ENCODE measurements at places on chromosomes 6 and 20. TPM values are rescaled to one million over a fixed set of nuclear protein-coding genes. Genes with fewer than 3 reads are reported as not detected.

Gene SLPI
- 27.8 TPM for total RNA-seq

Gene RING1
- 20.5 TPM for total RNA-seq

Gene REV3L
- 49.2 TPM for total RNA-seq

Gene KLHDC3
- 88.0 TPM for total RNA-seq

Gene SLC17A3
- not detected for total RNA-seq

Gene CD40
- 10.0 TPM for total RNA-seq

GRCh38 chr20:31707994-31708735 lies 14.5 kb downstream of the BCL2L1 start:
- H3K4me1 ChIP-seq = peaks cover 88% of the 10 kb centered on the region
- peak overlapping the region; percentile 62 for H3K27ac ChIP-seq
- no peaks in the 10 kb centered on the region for H3K36me3 ChIP-seq
- H3K4me3 ChIP-seq = no peak overlapping the region
- no peaks in the 10 kb centered on the region for H3K27me3 ChIP-seq
- DNase-seq = no peak

DNA sequence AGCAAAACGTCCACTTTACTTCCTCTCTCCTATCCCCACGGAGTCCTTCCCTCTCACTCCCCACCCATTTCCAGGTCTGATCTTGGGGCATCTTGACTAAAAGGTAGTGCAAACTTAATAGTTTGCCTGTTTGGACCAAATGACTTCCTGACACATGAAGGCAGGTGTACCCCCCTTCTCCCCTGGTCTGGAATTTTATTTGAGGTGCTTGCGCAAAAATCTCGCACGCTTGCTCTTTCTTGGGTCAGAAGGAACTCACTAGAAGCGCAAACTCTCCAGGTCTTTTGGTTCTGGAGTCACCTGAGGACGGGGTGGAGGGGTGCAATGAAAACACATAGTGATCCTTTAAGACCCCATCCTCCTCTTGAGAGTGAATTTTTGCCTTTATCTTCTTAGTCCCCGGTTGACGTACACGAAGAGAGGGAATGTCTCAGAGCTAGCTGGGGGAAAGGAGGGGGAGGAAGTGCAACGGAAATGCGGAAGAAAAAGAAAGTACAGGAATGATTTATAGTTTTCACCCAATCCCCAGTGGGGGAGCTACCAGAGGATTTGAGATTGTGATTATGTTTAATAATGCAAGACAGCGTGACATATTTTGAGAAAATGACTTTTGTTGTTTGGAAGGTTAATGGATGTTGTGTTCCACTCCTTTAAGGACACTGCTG lies 4.9 kb downstream of the ADGRB3 start:
- DNase-seq = no peak
- peak overlapping the region; percentile 41 for H3K4me3 ChIP-seq
- H3K27ac ChIP-seq = peak overlapping the region; percentile 39
- no peaks in the 10 kb centered on the region for H3K27me3 ChIP-seq
- no peaks in the 10 kb centered on the region for H3K36me3 ChIP-seq

DNA sequence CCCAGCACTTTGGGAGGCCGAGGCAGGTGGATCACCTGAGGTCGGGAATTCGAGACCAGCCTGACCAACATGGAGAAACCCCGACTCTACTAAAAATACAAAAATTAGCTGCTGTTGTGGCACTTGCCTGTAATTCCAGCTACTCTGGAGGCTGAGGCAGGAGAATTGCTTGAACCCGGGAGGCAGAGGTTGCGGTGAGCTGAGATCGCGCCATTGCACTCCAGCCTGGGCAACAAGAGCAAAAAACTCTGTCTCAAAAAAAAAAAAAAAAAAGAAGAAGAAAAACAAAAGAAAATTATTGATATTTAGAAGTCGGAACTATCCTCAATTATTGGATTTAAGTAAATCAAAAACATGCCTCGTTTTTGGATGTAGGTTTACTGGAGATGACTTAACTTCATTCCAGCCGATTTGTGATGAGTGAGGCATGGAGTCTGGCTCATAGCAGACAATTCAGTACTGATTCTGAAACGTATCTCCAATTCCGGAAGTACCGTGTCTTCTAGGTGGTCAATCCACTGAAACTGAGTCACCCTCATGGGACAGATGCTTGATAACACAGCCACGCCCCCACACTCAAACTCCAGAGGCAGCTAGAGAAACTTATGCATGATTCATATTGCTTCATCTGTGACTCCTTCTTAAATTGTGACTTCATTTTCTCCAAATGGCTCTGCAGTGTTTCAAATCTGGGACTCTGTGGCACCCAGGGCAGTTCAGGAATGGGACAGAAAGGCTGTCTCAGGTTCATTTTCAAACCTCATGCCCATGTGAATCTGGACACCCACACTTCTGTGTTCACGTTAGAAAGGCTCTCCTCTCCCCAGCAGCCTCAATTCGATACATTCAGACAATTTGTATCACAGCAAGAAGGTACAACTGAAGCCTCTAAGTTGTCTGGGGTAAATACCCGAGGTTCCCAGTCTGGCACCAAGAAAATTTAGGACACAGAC lies 110.4 kb upstream of the ARMC2 start:
- H3K27ac ChIP-seq = no peak overlapping the region
- peaks cover 9% of the 10 kb centered on the region for H3K4me1 ChIP-seq
- H3K36me3 ChIP-seq = no peaks in the 10 kb centered on the region
- no peaks in the 10 kb centered on the region for H3K27me3 ChIP-seq

- H3K4me1 ChIP-seq = no peaks in the 10 kb centered on the region
- no peaks in the 10 kb centered on the region for H3K36me3 ChIP-seq
- H3K27me3 ChIP-seq = no peaks in the 10 kb centered on the region
- DNase-seq = no peak
- H3K4me3 ChIP-seq = no peak overlapping the region
- no peak overlapping the region for H3K27ac ChIP-seq
These were observed 381.7 kb downstream of the CD83 start for GRCh38 chr6:14499309-14499708.

GRCh38 chr6:90079560-90080490 lies 185.6 kb downstream of the GJA10 start:
- no peaks in the 10 kb centered on the region for H3K4me1 ChIP-seq
- no peak overlapping the region for H3K27ac ChIP-seq
- no peaks in the 10 kb centered on the region for H3K36me3 ChIP-seq
- DNase-seq = no peak

DNA sequence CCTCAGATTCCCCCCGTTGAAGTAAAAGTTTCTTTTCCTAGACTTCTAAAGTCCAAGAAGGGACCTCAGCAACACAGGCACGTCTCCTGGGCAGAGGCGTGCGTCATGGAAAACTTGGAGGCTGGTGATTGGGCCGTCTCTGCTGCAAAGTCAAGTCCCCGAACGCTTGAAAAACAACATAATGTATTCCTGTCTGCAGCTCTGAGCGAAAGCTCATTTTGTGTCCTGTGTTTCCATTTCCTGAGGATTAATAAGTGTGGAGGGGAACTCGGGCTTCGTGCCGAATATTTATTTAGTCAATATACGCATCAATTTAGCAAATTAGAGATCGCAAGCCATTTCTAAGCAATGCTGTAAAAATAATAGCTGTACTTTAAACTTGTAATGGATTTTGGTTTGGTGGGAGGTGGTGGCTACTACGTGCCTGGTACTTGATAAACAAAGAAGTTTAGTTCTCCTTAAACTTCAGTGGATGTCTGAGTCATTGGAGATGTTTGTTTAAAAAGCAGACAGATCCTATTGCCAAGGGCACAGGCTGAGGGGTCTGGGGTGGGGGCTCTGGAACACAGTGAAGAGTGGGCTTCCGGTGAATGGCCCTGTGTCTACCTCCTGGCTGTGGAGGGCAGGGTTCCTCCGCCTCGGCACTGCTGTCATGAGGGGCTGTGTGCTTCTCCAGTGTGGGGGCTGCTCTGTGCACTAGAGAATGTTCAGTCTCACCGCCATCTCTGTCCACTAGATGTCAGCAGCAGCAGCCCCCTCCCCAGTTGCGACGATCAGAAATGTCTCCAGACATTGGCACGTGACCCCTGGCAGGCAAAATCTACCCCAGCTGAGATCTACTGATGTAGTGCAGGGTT lies 21.8 kb downstream of the PCK1 start:
- H3K36me3 ChIP-seq = no peaks in the 10 kb centered on the region
- peak overlapping the region; percentile 28 for H3K4me3 ChIP-seq

DNA sequence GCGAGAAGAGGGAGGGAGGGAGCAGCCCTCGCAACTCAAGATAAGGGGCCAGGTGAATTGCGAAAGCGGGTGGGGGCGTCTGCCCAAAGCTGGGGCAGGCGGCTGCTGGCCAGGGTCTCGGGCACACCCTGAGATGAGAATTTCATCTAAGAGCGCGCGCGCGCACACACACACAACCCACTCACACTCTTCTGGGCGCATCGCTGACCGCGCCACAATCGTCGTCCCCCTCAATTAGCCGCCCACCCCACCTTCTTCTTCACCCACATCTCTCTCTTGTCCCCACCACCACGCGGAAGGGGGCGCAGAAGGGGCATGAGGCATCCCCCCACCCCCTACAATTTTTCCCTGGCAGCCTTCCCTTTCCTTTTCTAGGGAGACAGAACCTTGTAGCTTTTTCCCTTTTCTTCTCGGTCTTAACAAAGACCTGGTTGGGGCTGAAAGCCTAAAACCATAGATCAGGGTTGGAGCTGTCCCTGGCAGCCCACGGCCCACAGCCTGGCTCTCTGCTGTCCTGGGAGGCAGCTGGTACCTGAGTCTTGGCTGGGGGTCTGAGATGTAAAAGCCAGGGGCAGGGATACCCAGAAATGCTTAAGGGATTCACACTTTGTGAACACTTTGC lies 737 bp upstream of the PTPRT start:
- H3K27me3 ChIP-seq = peaks cover 17% of the 10 kb centered on the region
- H3K27ac ChIP-seq = no peak overlapping the region
- no peak for DNase-seq
- H3K4me3 ChIP-seq = no peak overlapping the region
- H3K4me1 ChIP-seq = peaks cover 22% of the 10 kb centered on the region
- no peaks in the 10 kb centered on the region for H3K36me3 ChIP-seq

DNA sequence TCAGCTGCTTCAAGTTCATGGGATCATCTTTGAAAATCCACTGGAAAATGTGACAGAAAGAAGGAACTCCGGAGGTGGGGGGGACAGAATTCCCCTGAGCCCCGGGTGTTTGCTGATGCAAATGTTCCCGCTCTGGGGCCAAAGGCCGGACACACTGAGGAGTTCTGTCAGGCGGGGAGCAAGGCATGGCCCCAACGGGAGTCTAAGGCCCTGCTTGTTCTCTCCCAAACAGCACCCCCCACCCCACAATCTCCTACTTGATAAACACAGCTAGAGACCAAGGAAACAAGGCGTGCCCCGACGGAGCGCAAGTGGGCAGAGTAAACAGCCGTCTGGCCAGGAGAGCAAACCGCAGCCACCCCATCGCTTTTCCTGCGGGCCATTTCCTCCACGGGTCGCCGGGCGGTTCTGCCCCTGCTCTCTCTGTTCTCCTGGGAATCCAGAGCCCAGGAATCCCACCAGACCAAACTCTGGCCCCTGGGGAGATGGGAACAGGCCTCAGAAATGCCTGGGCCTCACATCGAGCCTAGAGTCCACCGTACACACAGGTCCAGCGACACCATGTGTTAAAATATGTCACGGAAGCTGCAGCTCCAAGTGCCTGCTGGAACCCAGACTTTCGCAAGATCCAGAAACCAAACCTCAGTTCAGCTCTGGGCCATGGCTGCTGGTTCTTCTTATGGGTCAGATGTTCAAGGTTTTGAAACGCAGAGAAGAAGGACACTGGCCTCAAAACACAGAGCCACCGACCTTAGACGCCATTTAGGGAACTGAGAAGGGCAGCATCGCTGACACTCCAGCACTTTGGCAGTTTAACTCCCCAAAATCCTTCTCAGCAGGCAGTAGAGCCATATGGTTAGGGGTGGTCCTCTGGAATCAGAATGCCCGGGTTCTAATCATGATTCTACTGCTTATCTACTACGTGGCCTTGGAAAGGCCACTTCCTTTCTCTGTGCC lies 104.2 kb downstream of the PREX1 start:
- peaks cover 18% of the 10 kb centered on the region for H3K36me3 ChIP-seq
- no peak for DNase-seq

DNA sequence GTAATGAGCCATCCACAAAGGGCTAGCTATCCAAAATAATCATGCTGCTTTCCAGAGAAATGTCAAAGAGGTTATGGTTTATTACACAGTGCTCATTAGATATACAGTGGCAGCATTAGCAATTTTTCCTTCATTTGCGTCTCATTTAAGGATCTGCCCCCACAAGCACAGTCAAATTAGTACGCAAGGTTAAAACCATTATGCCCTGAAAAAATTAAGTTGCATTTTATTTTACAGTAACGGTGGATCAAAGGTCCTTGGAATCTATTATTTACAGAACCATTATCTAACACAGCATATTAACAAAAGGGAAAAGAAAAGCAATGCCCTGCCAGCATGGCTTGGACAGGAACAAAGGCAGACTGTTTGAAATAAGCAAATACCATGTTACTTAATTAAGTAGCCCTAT lies 144.8 kb downstream of the PDSS2 start:
- no peaks in the 10 kb centered on the region for H3K36me3 ChIP-seq
- H3K27ac ChIP-seq = no peak overlapping the region
- no peaks in the 10 kb centered on the region for H3K4me1 ChIP-seq
- H3K4me3 ChIP-seq = no peak overlapping the region

- DNase-seq = no peak
- no peaks in the 10 kb centered on the region for H3K4me1 ChIP-seq
- H3K27me3 ChIP-seq = no peaks in the 10 kb centered on the region
These were observed 296.2 kb downstream of the GRIK2 start for GRCh38 chr6:101689695-101690094.

GRCh38 chr6:3301506-3301905 lies 42.8 kb downstream of the PSMG4 start:
- no peak for DNase-seq
- H3K27ac ChIP-seq = no peak overlapping the region
- no peaks in the 10 kb centered on the region for H3K27me3 ChIP-seq

DNA sequence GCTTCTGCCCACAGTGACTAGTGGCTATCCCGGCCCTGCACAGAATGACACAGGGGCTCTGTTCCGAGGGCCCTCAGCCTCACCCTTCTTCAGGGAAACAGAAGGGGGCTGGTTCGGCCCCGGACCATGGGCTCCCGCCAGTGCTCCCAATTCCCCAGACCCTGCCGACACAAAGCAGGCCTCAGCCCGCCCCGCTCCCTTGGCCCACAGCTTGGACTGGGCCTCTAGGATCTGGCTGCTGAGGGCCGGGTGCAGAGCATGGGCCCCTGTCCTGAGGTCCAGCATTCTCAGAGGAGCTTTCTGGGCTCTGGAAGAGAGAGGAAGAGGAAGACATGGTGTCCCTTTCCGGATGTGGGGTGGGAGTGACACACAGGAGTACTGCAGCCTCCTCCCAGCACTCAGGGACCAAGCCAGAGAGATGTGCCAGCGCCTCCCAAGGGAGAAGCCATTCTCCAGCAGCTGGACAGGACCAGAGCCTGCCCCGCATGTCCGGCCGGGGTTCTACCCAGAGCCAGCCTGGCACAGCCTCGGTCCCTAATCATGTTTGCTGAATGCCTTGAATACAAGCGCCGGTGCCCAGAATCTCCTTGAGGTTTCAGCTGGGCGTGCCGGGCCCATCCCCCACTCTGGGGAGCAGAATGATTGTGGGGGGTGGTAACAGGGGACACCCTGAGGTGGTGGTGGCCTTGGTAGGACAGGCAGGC lies 23.9 kb downstream of the C20orf203 start:
- peaks cover 4% of the 10 kb centered on the region for H3K4me1 ChIP-seq
- no peak overlapping the region for H3K4me3 ChIP-seq
- H3K27me3 ChIP-seq = no peaks in the 10 kb centered on the region
- no peaks in the 10 kb centered on the region for H3K36me3 ChIP-seq
